CD4-positive, CD25-positive, alpha-beta regulatory T cell (primary cell): ENCODE measurements at places on chromosomes 1 and 21.

DNA sequence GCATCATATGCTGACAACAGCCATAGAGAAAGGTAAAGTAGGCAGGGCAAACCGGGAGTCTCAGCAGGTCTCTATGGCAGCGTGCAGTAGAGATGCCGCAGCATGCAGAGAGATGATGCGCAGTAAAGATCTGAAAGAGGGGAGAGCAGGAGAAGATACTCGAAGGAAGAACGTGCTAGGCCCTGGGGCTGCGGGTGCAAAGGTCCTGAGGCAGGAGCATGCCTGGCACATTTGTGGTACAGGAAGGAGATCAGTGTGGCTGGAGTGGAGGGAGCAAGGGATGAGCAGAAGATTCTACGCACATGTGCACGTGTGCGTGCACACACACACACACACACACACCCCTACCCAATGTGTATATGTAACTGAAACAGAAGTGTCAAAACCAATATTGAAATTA lies 45.0 kb downstream of the ARHGEF10L start:
- DNase-seq, result no peak

GRCh38 chr1:40047769-40048168 lies 7.2 kb downstream of the CAP1 start:
- DNase-seq, result no peak

DNA sequence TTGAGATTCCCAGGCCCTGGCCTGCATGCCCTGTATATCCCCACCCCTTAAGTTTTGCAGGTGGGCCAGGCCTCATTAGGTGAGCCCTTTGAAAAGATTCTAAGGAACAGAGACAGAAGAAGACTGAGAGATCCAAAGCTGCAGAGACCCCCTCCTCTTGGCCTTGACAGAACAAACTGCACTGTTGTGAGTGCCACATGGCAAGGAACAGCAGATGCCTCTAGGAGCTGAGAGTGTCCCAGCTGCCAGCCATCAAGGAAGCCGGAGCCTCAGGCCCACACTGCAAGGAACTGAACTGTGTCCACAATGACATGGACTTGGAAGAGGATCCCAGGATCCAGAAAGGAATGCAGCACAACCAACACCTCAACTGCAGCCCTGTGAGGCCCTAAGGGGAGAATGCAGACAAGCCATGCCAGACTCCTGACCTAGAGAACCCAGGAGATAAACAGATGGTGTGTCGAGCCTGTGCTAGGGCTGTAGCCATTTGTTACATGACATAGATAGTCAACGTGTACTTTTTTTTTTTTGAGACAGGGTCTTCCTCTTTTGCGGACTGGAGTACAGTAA lies 182.7 kb downstream of the AJAP1 start:
- DNase-seq, result no peak

- DNase-seq, result no peak
Measured at GRCh38 chr1:175514387-175514953, 228.9 kb downstream of the TNR start.

- no peak for DNase-seq
Measured at GRCh38 chr1:13407811-13408210, 2.4 kb upstream of the PRAMEF20 start.

DNA sequence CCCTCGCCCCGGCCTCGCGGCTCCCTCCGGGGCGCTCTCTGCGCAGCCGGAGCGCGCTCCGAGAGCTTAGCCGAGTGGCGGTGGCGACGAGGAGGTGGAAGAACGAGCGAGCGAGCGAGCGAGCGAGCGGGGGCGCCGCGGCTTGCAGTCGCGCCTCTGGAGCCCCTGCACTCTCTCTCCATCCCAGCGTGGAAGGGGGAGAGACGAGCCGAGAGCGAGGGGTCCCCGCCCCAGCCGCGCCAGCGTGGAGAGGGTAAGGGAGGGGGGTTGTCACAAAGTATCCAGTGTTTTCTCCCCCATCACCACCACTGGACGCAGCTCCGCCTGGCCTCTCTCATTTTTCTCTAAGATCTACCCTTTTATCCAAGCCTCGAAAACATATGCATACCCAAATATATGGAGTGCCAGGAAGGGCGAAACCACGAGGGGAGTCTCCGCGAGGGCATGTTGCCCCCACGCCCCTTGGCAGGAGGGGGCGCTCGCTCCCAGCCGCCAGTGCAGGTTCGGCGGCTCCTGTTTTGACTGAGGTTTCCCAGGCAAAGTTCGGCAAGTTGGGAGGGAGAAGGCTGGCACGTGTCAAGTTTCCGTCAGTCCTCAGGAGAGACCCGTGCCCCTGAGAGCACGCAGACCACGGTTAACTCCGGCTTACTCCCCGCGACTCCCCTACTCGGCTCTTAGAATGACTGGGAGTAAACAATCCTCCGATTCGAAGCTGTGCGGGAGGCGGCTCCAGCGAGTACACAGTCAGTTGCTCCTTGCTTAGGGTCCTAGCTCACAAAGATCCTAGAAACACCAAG lies 569 bp upstream of the DAB1 start:
- DNase-seq, result no peak

DNA sequence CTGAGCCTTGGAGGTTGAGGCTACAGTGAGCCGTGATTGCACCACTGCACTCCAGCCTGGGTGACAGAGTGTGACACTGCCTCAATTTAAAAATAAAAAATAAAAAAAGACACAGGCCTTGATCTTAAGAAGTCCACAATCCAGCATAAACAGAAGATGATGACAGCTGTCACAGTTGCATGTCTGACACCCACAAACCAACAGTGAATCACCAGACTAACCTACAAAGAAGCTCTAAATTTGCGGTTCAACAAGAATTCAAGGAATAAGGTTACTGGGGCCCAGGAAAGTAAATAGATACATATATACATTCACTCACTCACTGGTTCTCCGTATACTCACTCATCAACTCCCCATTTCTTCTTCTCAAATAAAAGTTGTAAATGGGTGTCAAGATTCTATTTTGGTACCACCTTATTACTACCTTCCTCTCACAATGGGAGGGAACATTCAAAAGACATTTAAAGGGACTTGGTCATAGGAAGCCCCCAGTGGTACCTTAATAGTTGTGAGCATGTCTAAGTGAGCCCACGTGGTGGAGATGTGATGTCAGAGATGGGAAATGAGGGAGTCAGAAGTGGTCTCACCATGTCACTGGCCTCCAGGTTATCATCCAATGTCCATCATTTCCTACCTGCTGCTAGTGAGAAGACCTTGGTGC lies 66.9 kb upstream of the PRDX6 start:
- no peak for DNase-seq

GRCh38 chr21:33949516-33950430 lies 34.2 kb upstream of the ATP5PO start:
- peak; percentile 89 for DNase-seq
